ENCODE measurements at places on chromosomes 4 and X.

DNA sequence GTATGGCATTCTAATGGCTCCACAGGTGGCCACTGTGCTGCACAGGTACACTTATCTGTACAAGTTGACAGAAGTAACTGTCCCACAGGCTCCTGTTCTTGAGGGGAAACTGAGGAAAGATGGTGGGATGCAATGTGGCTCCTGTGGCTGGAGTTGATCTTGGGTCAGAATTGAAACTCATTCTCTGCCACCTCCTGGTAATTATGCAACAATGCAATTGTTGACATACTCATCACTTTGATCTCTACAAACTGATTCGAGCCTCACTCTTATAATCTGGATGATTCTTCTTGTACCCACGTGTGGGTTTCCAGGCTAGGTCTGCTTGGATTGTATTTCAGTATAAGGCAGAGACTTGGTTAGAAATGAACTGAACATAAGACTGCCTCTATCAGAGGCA, 148.8 kb downstream of the CCNG2 start:
- no peak for DNase-seq

DNA sequence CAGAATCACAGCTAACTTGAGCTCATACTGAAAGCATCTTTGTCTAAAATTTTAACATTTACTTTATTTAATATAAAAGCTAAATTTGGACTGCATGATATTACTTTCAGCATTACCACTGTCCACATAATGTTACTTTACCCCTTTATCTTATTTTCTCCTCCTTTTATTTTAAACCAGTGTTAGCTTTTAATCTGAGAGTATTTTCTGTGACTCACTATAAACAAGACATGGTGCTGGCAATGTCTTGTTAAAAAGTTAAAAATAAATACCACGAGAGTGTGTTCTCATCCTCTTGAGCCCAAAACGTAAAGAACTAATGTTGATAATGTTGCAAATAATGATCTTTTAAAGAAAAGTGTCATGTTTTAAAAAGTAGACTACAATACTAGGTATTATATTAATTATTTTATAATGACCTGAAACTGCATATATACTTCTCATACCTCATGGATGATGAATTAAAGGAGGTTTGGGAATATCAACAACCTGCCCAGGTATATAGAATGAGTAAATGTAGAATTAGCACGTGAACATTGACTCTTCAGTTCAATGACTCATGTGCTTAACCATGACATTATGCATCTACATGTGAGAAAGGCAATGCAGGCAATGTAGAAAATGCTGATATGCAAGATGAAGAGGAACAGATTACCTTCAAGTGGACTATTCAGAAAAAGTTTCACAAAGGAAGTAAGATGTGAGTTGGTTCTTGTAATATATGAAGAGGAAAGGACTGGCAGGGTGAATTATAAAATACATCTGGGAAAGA, 454.1 kb upstream of the ADGRL3 start:
- no peak for DNase-seq

GRCh38 chr4:108181704-108182103, 13.0 kb upstream of the LEF1 start:
- DNase-seq: peak; percentile 33

DNA sequence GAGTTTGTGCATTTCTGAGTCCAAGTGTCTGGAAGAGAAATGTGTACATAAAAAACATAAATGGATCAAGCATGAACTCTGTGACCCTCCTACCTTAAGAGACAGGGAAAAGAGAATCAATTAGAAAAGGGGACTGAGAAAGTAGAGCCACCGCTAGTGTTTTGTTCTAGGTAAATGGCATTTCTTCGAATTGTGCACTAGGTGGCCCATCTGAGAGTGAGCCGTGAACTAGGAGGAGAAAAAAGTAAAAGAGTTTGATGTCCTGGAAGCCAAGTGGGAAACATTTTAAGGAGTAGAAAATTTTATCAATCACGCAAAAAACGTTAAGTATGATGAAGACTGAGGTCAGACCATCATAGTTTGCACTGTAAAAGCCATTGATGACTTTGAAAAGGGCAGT, 55.1 kb downstream of the NAF1 start:
- no peak for DNase-seq

- DNase-seq: no peak
Observed at GRCh38 chr4:126603825-126604224, 1028.9 kb upstream of the INTU start.

Measured in CD4-positive, alpha-beta T cell treated with Interleukin-17A for 1 hour (primary cell).